Body of pancreas (tissue), 4 donors: ENCODE measurements at places on chromosomes 4 and X. TPM values are rescaled to one million over a fixed set of nuclear protein-coding genes. Genes with fewer than 3 reads are reported as not detected.

GRCh38 chr4:6617246-6617645 is 23.2 kb upstream of the MRFAP1 start:
- DNase-seq: no peak
- no peaks in the 10 kb centered on the region for H3K4me1 ChIP-seq
- no peaks in the 10 kb centered on the region for H3K36me3 ChIP-seq
- no peaks in the 10 kb centered on the region for H3K27me3 ChIP-seq
- H3K27ac ChIP-seq: no peak overlapping the region

- no peaks in the 10 kb centered on the region for H3K36me3 ChIP-seq
- H3K4me1 ChIP-seq: peaks cover 10% of the 10 kb centered on the region
- DNase-seq: no peak
Measured at GRCh38 chrX:39766855-39767254, 330.9 kb downstream of the BCOR start.

GRCh38 chrX:130108647-130109428 is 1.5 kb downstream of the ELF4 start:
- H3K27me3 ChIP-seq: no peaks in the 10 kb centered on the region
- H3K27ac ChIP-seq: no peak overlapping the region
- no peaks in the 10 kb centered on the region for H3K4me1 ChIP-seq
- H3K4me3 ChIP-seq: no peak overlapping the region

DNA sequence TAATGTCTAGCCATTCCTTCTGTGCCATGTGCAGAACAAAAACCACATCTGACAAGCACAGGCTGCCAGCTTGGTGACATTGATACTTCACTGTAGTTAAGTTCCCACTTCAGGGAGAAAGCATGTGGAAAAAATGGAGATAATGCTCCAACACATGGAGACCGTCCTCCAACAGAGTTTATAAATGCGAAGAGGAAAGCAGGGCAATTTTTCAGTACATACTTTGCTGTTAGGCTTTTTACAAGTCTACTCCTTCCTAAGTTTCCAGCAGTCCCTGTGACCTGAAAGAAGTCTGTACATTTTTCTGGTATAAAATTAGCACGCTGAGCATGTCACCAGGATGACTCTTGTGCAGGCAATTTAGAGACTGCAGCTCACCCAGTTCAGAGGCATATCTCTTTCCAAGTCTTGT is 766.9 kb upstream of the IGFBP7 start:
- H3K27ac ChIP-seq: no peak overlapping the region
- H3K4me3 ChIP-seq: no peak overlapping the region
- no peaks in the 10 kb centered on the region for H3K36me3 ChIP-seq
- no peaks in the 10 kb centered on the region for H3K27me3 ChIP-seq

GLRA3 gene
- total RNA-seq: 0.26 TPM

PCDH10 gene
- 0.26 TPM for total RNA-seq
